ENCODE measurements at places on chromosomes 4 and X.
A peak's percentile ranks its signal among the peaks of the same experiment; 100 is the strongest.

DNA sequence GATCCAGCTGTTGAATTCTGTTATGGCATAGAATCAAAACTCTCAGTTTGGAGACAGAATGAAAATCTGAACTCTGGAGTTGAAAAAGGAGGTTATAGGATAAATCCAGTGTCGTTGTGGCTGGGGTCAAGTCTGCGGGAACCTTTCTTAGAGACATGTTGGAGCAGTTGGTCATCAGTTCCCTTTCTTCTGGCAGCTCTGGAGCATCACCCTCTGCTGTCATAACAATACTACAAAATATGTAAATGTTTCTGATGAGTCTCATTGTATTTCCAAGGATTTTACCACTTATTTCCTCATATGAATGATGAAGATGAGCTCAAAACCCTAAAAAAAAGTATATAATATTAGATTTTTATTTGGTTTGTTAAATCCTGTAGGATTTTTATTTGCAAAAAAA is 7.5 kb downstream of the TLR10 start:
- no peak for DNase-seq

GRCh38 chrX:14027036-14027435 is 2.7 kb downstream of the GEMIN8 start:
- peak; percentile 84 for DNase-seq

GRCh38 chr4:157220371-157220881 is at the start of gene GRIA2:
TSS of gene GRIA2 (plus strand) at chr4:157220728. CDS start at chr4:157221043, 315 bp downstream.
- peak; percentile 91 for DNase-seq

GRCh38 chr4:155032521-155033229 is 175.8 kb upstream of the NPY2R start:
- no peak for DNase-seq

DNA sequence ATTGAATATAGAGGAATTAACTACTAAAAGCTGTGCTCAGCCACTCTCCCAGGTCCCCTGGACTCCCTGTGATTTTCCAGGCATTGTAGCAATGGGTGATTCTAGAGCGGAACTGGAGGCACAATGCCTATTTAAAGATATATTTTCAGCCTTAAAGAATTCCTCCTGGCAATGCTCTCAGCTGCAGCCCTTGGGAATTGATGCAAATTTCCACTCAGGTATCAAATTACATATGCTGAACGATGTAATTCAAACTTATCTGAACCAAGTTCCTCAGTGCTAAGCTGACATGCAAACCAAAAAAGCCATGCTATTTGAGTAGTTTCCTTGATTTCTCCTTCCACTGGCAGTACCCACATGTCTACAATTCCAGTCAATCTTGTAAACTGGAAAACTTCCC is 86.3 kb upstream of the GABRA3 start:
- DNase-seq, result no peak

DNA sequence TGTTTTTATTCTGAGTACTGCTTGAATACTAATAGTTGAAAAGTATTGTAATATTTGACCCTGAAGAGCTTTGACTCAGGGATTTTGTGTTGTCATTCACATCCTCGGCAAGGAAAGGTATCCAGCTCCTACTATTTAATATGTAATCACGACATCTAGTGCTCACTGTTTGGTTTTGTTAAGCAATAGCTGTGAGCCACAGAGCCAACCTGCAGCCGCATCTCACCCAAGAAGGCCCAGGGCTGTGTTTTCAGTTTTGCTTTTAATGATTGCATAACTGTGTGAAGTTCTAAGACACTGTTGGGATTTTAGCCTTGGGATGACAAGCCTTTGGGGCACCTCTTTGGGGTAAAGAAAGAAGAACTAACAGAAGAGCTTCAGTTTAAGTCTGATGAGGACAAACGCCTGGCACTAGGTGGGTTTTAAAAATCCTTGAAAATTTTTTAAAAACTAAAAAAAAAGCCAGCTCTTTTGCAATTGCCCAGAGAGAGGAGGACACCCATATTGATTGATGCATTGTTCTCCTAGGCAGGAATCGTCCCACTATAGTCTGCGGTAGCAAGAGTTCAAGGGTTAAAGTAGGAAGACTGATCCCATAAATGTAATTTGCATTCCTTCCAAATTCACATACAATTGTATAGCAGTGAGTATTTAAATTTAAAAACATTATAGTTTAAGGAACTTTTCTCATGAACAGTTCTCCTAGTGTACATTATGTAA is 157.8 kb downstream of the RELL1 start:
- peak; percentile 1 for DNase-seq

- no peak for DNase-seq
Observed at GRCh38 chrX:45007598-45007997, 134.6 kb downstream of the KDM6A start.

GRCh38 chrX:38341442-38341841 is 11.0 kb upstream of the OTC start:
- DNase-seq, result no peak

GRCh38 chr4:19063662-19064061 is 1042.1 kb upstream of the LCORL start:
- no peak for DNase-seq

- no peak for DNase-seq
Observed at GRCh38 chr4:154722262-154722661, 21.5 kb upstream of the LRAT start.

DNA sequence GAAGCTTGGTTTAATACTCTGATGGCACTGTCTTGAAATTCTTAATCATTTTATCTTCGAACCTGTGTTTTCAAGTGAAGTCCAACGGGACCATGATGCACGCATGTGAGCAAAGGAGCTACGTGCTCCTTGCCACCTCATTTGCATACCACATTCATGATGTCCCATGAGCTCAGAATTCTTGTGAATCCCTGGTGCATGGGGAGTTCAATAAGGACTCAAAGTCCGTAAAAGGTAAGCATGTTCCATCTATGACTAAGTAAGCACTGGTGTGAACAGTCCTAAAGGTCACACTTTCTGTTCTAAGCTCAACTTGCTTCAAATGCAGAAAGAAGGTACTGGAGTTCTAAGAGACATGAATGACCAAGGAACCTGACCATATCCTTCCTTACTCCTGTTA is 13.1 kb upstream of the GPM6B start:
- DNase-seq, result no peak

DNA sequence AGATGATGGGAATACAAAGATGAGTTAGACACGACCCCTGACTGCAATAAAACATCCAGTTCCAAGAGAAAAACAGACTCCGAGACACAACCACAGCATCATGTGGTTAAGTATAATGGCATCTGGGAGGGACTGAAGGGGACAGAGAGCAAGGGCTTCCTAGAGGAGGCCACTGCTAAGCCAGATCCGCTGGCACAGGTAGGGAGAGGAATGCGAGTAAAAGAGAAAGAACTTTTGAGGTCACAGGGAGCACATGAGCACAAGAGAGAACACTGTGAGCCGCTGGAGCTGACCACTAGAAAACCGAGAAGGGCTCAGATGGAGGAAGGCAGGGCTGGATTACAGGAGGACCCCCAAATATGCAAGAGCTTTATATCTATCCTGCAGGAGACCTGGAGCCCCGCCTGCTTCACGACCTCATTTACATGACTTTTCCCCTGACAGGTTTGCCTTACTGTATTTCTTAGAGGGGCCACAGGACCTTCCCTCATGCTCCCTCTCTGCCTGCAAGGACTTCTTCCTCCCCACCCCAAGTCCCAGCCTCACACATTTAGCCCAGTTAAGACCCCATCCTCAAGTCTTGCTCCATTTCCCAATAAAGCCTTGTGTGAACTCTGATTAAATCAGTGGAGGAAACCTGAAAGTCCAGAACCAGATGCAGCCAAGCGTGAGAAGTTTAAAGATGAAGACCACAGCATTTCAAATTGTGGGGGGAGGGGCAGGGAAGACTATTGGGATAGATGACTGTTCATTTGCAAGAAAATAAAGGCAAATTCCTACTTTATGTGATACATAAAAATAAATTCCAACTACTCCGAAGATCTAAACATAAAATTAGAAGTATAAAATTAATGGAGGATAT is 29.6 kb downstream of the MFAP3L start:
- DNase-seq, result no peak

DNA sequence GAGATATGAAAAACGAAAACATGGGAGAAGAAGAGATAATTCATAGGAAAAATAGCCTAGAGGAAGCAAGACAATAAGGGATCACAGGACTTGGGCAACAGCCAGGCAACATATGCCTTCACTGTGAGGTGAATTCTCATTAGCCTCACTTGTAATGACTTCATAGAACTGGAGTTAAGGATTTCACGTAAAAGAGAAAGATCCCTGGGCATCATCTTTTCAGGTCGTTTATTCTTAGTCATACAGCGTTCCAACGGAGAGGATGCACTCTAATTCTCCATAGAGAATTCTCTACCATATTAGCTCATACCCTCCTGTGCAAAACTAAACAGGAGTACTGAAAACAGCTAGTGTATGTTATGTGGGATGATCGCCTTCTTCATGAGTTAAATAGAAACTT is 1.4 kb downstream of the PRKG2 start:
- DNase-seq, result no peak

GRCh38 chrX:53695946-53696549 is 9.5 kb upstream of the HUWE1 start:
- DNase-seq, result peak; percentile 1

DNA sequence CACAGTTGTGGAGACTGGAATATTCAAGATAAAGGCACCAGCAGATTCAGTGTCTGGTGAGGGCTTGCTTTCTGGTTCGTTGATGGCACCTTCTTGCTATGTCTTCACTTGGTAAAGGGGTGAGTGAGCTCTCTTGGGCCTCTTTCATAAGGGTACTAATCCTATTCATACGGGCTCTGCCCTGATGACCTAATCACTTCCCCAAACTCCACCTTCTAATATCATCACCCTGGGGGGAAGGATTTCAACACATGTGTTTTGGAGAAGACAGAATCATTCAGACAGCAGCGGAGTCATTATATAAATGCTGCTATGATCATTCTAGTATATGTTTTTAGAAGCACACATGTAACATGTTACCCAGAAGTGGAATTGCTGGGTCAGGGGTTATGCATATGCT is 295.3 kb upstream of the CTSO start:
- DNase-seq, result no peak

DNA sequence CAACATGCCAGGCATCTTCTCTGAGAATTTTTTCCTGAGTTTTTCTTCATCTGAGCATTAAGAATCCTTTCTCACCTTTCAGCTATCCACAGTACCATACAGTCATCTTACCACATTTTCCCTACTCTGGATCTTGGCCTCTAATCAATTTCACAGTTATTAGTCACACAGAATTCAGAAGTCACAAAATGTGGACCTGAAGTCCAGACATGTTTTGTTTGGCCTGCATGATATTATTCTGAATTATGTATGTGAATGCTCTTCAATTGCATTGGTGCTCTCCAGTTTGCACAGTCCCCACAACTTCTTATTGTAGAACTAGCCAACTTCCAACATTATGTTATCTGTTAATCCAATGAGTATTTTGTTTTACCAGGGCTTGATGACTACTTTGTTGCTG is 102.3 kb upstream of the GRIA3 start:
- no peak for DNase-seq

DNA sequence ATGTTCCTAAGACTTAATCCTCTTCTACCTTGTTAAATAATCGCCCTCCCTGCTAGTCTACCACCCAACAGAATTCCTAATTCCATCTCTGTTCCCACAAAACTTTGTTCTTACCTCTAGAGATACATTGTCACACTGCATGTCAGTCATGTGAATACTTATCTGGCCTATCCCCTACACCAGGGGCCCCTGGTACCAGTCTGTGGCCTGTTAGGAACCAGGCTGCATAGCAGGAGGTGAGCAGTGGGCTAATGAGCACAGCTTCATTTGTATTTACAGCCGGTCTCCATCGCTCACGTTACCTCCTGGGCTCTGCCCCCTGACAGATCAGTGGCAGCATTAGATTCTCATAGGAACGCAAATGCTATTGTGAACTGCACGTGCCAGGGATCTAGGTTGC is 73.9 kb downstream of the APBB2 start:
- DNase-seq, result no peak

DNA sequence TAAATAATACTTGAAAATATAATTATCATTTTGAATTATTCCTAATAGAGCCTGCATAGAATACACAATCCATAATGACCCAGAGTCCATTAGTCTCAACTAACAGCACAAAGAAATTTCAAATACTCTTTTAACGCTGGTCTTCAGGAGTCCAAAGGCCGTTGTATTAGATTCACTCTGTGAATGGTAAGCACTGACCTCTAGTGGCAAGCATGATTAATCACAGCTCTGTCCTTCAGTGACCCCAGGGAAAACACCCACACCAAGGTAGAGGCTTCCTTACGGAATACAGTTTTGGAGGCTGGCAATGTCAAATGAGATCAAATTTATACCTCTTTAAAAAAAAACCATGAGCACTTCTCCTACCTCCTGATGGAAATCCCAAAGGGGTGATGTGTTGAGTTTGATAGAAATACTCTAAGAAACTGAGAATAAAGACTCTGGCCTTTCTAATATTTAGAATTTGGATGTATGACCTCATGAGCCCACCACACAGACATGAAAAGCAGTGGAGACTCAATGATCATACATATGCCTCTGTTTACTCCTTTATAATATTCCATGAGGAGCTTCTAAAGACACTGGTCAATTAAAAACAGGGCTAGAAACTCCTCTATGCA is 147.2 kb upstream of the DKK2 start:
- DNase-seq, result peak; percentile 44

DNA sequence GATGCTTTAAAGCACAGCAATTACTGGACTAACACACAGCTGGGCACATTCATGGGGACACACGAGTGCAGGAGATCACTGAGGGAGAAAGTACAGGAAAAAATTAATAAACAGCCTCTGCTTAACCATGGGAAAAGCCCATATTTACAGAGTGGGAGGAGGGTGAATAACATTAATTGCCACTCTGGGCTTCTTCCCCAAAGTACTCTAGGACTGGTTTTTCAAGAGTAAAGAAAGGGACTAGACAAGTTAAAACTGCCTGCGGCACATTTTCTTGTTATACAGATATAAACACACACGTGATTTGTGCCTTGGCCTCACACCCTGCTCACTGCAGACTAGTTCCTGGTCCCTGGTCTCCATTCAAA is 179.7 kb upstream of the TET2 start:
- DNase-seq, result no peak

- no peak for DNase-seq
Observed at GRCh38 chr4:10611673-10612072, 72.9 kb downstream of the CLNK start.

- no peak for DNase-seq
Observed at GRCh38 chr4:155263480-155263879, 55.0 kb downstream of the NPY2R start.

DNA sequence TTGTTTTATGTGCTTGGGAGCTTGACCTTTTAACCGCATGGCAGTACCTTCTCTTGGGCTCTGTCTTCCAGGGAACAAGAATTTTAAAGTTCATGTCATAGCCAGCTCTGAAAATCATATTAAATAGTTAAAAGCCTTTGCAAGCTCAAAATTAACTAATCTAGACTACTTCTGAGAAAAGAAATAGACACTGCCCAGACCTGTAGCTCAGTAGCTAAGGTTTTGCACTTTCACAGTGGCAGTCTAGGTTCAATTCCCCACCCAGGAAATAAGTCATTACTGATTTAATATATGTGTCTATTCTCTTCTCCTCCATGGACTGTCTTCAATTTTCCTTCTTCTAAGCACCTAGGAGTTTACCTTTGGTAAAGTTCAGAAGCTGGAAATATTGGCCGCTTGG is 27.4 kb downstream of the HSD17B11 start:
- DNase-seq, result no peak

- DNase-seq, result no peak
Observed at GRCh38 chr4:121675715-121676114, 21.1 kb downstream of the ANXA5 start.

All from midbrain (tissue), 1 donor.